ENCODE measurements at places on chromosomes 5 and 9.

GRCh38 chr9:104921067-104921741, 6.8 kb downstream of the ABCA1 start:
- no peak for DNase-seq

DNA sequence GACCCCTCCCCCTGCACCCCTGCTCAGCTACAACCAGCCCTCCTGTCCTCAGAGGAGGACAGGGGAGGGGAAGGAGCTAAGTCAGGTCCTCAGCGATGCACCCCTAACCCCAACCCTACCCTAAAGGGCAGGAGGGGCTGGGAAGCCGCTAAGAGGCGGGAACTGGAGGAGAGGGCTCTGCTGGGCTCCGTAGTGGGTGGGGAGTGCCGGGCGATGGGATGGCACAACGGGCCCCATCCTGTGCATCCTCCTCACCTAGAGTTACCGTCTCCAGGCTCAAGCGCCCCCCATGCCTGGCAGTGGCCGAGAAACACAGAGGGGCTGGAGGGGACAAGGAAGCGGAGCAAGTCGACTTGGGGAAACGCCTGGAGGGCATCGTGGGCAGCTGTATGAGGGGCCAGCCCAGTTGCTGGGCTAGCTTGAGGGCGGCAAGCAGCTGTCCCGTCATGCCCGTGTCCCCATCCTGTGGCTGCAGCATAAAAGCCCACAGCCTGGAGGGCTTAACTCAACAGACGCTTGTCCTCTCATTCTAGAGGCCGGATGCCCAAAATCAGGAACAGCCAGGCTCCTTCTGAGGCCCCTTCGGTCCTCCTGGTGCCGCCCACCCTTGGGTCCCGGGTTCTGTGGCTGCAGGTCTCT, 23.0 kb upstream of the UBAC1 start:
- no peak for DNase-seq

- no peak for DNase-seq
Measured at GRCh38 chr9:136611119-136611518, 51.6 kb upstream of the EGFL7 start.

DNA sequence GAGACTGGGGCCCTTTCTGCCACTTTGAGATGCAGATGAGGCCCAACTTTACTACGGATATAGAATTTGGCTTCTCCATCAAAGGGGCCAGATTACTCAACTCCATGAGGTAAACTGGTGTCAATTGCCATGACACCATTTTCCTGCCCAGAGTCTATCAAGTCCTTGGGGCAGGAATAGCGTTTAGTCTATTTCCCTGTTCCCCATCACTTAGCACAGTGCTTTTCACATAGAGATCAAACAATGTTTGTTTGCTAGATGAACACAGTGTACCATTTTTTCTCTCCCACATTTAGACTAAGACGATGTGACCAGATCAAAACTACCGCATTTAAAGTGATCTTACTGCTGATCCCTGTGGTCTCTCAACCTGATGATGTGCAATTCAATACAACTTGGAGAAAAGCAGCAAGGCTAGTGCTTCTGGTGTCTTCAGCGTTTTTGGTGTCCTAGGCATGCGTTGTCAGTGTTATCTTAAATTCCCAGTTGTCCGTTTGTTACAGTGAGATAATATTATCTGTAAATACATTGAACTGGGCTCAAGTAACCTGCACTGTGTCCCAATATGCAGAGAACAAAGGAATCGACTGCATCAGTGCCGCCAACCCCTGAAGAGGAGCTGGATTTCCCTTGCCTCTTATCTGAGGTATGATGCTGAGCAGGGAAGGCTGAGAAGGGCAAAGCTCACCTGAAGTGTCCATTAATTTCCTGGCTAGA, 446.2 kb downstream of the PLK2 start:
- DNase-seq: no peak

Data from stimulated activated CD4-positive, alpha-beta T cell treated with anti-CD3 and anti-CD28 coated beads, TNF-alpha, amount 100 ng/mL, for 24 hours (primary cell).